ENCODE measurements at places on chromosomes 7 and 10.

DNA sequence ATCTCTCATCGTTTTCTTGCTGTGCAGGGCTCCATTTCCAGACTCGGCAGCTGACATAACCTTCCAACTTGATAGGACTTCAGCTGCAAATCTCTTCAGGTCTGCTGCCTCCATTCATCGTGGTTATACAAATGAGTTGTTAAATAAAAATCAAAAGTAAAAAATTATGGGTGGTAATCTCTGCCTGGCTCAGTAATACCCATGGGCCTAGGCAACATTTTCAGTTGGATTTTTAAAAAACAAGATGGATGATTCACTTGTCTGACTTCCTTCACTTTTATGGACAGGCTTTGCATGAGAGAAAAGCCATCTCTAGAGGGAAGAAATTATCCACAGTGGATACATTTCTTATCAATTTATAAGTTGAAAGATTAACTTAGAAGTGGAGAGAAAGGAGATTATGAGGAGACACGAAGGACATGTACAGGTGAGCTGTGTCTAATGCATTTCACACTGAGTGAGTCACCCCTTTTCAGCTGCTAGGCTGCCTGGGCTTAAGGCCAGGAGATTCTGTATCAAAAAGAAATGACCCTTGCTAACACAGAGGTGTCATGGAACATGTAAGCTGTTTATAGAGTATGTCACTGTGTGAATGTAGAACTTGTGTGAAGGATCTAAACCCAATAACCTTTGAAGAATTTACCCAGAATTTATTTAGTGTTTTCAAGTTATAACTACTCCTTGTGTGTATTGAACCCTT, 495.1 kb downstream of the AUTS2 start:
- DNase-seq: no peak

DNA sequence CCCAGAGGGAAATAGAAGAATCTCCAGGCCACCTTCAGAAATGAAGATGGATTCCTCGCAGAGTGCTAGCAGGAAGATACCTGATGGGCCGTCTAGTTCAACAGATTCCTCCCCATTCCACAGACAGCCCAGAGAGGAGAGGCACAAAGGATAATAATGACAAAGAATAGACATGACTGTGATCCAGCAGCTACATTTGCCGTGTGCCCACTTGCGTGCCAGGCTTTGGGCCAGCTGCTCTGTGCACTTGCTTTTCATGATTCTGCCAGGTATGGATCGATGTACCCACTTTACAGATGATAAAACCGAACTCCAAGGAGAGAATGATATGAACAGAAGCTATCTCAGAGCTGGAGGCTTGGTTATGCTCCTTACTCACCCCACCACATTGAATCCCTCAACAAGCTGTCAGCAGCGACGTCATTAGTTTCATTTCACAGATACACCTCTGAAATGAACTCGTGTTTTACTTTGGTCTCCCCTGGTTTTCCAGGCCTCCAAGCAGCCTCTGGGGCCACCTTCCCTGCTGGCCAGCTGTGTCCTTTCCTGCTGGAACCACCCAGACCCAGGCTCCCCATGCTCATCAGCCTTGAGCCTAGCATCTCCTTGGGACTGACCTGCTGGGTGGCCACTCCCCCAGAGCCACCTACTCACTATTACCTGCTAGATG, 11.9 kb upstream of the WDFY4 start:
- DNase-seq: no peak

DNA sequence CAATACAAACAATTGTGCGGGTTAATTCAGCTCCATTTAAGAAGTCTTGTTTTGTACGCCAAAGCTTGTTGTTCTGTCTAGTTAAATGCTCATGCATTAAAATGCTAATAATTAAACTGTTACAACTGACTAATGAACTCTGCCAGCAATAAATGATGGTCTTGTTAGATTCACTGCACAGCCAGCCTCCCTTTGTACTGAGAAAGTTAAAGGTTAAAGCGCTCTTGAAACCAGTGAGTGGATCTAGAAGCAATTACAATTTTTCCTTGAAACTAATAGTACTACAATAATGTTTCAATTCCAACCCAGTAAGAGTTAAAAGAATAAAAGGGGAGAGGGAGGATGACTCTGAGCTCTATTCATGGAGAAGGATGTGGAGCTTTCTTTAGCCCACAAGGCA, 233.0 kb downstream of the EMX2 start:
- DNase-seq: no peak

DNA sequence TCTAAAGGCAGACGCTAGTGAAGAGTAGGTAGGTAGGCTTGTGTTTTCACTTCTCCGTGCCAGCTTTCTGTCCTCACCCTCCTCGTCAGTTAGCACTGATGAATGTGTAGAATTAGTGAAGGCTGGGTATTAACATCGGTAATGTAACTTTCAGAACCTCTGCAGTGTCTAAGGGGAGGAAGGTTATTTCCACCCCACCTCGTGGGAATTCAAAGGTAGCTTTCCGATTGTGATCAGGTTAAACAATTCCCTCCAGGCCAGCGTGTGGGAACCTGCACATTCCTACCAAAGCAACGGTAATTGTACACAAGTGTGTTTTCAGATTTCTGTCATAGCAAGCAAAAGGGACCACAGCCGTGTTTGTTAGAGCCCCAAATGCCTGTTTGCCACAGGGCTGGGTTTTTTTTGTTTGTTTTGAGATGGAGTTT, 405.0 kb upstream of the GALNT17 start:
- DNase-seq: no peak

DNA sequence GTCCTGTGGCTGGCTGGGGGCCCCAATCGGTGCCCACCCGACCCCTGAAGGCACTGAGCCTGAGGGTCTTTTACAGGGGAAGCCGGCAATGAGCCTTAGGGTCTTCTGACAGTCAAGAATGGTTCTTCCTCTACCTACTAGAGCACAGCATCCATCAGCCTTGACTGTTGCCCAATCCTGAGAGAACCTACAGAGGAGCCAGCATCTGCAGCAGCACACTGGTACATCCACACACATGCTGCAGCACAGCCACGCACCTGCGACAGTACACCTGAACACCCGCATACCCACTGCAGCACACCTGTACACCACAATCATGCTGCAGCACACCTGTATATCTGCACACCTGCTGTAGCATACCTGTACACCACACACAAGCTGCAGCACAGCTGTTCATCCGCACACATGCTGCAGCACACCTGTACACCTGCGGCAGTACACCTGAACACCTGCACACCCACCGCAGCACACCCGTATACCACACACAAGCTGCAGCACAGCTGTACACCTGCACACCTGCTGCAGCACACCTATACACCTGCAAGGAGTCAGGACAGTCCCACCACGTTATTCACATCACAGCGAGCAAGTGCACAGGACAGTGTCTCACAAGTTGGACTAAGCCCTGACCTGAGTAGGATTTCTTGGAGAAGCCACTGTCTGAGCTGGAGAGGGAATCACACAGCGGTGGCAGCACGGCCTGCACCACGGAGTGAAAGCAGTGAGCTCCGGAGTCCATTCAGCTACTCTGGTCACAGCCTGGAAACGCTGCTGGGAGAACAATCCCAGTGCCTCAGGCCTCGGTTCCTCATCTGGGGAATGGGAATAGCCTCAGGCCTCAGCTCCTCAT, 56.4 kb downstream of the VIPR2 start:
- no peak for DNase-seq

GRCh38 chr10:23512355-23513058, 73.6 kb downstream of the OTUD1 start:
- no peak for DNase-seq

- DNase-seq: no peak
Measured at GRCh38 chr10:79628988-79629954, 18.5 kb downstream of the SFTPA1 start.

DNA sequence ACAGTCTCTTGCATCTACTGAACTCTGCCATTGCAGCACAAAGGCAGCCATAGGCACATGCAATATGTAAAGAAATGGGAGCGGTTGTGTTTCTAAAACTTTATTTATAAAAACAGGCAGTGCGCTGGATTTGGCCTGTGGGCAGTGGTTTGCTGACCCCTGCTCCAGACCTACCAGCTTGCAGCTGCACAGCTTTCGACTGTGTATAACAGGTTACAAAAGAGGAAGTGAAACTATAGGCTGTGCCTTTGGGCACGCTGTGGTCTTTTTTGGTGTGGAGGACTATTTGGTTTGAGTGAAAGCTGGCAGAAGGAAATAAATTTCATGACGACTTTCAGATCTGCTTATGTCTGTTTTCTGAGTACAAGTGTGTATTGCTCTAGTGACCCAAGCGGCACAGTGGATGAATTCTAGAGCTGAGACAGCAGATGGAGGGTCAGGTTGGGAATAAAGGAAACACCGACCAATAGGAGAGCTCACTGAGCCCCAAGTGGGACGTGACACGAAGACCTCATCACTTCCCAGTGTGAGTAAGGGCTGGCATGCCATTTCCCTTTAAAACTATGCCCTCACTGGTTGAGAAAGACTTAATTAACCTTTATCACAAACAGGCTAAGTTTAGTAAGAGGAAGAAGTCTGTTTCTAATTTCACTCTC, 152.7 kb downstream of the ANK3 start:
- DNase-seq: no peak

- no peak for DNase-seq
Measured at GRCh38 chr7:97461596-97461995, 270.3 kb upstream of the TAC1 start.

GRCh38 chr10:98261436-98262277, 6.3 kb downstream of the LOXL4 start:
- DNase-seq: no peak

DNA sequence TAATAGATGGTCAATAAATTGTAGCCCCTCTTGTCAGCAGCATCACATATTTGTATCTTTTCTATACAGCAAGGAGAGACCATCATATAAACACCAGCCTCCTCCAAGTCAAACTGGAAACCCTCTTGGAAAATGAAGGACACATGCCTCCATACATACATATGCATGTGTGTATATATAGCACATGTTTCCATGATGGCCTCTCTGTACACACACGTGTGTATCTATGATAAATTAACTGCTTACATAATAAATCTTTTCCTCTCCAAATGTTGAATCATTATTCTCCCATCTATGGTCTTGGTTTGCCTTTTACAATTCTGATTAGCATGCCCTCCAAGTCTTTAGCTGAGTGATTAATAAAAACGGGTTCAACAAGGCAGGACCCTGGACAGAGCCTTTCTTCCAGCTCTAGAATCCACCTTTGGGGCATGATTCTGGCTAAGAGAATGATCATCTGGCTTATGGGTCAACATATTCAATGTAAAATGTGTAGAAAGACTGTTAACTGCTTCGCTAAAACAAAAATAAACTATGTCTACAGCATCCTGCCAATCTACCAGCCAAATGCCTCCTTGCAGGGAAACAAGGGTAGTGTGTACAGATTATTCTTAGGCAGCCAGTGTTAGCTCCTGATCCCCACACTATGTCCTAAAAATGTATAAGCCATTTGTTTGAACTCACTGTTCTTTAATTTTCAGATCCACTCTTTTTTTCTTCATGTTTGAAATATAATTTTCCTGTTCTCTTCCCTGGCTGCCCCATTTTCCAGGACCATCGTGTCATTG, 70.0 kb downstream of the CRTAC1 start:
- no peak for DNase-seq

- no peak for DNase-seq
Measured at GRCh38 chr7:70926666-70927065, 205.3 kb upstream of the GALNT17 start.

Data from stimulated activated CD4-positive, alpha-beta T cell treated with anti-CD3 and anti-CD28 coated beads, TNF-alpha, amount 100 ng/mL, for 4 hours (primary cell).